Left cardiac atrium (tissue), 4 donors: ENCODE measurements at places on chromosomes 4 and X.
A peak's percentile ranks its signal among the peaks of the same experiment; 100 is the strongest.

DNA sequence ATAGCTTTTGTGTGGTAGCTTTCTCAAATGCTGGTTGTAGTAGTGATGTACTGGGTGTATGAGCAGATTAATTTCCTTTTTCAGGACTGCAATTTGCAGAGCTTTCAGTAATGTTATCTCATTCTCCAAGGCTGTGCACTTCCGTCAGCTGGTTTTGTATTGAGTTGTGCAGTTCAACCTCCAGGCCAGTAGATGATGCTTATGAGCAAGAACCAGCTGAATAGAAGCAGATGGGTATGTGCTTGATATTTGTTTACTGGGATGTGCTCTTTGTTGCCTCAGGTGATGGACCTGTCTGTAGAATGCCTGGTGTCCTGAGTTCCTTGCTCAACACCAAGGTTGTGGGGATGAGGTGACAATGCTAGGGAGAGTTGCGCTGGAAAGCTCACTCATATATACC is 462.8 kb downstream of the PCDH18 start:
- DNase-seq: no peak

GRCh38 chr4:535181-535923 is 36.3 kb downstream of the PIGG start:
- no peak for DNase-seq

DNA sequence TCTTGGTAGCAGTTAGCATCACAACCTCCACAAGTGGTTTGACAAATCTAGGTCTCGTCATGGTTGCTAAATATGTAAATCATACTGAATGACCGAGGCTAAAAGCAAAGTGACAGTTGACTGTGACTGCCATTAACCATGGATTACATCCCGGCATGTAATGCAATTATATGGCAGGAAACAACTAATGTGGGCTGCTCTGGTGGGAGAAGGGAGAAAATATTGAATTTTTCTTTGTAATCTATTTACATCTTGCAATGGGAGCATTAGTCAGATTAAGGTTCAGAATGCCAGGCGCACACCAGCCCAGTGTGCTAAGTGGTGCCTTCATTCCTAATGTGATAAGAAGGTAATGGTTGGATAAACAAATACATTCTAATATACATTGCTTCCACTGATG is 35.8 kb downstream of the UNC5C start:
- no peak for DNase-seq

- no peak for DNase-seq
Measured at GRCh38 chr4:57065730-57066482, 44.3 kb downstream of the IGFBP7 start.

GRCh38 chr4:85452058-85452731 is 22.8 kb upstream of the ARHGAP24 start:
- no peak for DNase-seq

- no peak for DNase-seq
Measured at GRCh38 chr4:54581807-54582206, 76.0 kb upstream of the KIT start.

DNA sequence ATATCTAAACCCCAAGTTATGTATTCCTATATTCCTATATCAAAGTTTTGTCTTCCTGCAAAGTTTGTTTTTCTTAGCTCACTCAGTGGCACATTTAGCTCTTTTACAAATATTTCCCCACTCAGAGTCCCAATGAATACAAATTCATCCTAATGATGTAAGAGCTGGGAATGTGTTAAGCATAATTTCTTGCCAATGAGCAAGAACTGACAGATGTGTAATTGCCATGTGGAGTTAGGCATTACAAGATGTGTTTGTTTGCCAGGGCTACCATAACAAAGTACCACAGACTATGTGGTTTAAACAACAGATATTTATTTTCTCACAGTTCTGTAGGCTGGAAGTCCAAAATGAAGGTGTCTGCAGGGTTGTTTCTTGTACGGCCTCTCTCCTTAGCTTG is 302.1 kb downstream of the KCTD8 start:
- DNase-seq: no peak

- DNase-seq: no peak
Measured at GRCh38 chr4:44927399-44928380, 201.3 kb upstream of the GNPDA2 start.

- no peak for DNase-seq
Measured at GRCh38 chr4:74161666-74162450, 3.9 kb downstream of the MTHFD2L start.

- DNase-seq: no peak
Measured at GRCh38 chrX:122188751-122189150, 995.3 kb upstream of the GRIA3 start.

DNA sequence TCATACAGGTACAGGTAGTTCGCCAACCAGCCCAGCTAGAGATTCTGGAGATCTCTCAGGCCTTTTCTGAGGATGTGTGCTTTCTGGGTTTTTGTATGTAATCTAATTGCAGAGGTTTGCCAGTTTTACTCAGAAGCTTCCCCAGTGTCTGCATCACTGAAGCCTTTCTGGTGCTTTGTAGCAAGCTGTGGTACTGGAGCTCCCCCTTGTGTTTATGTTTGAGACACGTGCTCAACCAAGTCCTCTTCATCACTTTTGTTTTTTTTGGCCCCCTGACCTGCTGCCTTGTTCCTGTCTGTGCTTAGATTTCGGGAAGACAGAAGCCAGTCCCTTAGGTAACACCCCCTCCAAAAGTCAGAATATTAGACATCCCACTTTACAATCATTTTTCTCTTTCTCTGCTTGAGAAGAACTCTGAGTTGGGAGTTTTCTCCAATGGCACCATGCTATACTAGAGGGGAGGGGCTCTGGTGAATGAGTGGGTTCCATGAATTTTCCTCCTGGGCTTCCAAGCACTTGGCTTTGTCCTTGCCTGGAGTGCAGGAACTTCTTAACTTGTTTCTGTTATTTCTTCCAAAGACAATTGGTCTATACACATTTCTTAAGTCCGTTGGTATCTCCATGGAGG is 128.4 kb upstream of the TBC1D9 start:
- DNase-seq: peak; percentile 24

GRCh38 chr4:87895964-87896621 is 63.3 kb downstream of the MEPE start:
- peak; percentile 30 for DNase-seq

GRCh38 chrX:107978707-107979307 is 3.4 kb downstream of the TEX13B start:
- DNase-seq: no peak

GRCh38 chr4:74503580-74503979 is 58.6 kb downstream of the AREG start:
- DNase-seq: no peak

- no peak for DNase-seq
Measured at GRCh38 chr4:24443200-24443599, 141.2 kb downstream of the DHX15 start.

- DNase-seq: no peak
Measured at GRCh38 chr4:171186700-171187099, 626.5 kb upstream of the GALNTL6 start.

DNA sequence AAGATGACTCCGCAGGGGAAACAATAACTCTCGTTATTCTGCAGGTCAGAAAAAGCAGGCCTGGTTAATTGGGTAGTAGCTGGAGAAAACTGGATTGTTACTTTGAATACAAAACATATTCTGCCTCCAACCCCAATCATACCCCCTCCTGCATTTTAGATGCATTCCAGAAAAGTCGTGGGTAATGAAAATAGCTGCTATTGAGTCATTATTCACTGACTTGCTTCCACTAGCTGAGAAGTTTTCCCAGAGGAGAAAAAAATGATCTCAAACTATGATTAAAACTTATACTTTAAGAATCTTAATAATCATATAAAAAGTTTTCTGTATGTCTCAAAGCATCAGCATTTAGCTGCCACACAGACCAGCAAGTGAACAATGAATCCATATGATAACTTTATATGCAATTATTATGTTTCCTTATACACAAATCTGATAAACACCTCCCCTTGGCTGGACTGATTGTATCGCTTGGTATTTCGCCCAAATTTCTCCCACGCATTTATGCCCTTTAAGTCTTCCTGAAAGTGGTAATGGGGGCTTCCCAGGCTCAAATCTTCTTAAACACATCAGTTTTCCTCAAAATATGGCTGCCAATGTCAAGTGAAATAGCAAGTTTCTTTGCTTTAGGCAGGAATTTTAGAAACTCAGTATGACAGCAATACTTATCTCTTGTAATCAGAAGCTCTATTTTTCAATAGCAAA is 181.0 kb downstream of the LDB2 start:
- no peak for DNase-seq

GRCh38 chr4:176077561-176077960 is 11.9 kb downstream of the WDR17 start:
- no peak for DNase-seq

DNA sequence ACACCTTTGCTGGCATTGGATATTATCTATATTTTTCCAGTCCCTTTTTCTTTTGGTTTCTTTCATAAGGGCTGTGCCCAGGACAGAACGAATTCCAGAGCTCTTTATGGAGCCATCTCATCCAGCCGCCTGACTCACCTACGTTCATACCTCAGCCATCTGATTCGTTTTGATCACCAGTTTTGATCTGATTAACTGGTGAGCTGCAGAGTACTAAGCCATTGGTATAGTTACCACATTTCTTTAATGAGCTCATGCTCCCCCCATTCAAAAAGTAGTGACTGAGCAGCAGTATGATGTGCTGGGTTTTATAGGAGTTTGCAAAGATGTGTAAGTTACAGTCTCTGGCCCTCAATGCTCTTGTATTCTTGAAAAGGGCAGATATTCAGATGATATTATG is 43.0 kb upstream of the CDKN2AIP start:
- DNase-seq: no peak

DNA sequence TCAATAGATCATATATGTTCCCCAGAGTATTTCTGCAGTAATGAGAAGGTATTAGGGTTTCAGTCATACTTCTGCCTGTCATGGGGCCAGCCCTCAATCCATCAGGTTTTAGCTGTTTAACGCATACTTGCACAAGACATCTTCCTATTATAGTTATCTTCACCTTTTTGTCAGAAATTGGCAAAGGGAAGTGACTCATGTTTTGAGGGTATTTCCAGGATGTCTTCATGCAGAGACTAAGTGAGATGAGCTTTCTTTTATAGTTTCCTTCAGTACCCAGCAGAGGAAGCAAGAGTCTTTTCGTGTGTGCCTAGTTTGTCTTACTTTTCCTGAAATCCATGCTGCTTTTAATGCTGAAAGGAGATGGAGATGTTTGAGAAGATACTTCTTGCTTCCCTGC is 9.5 kb downstream of the CSTF2 start:
- no peak for DNase-seq

DNA sequence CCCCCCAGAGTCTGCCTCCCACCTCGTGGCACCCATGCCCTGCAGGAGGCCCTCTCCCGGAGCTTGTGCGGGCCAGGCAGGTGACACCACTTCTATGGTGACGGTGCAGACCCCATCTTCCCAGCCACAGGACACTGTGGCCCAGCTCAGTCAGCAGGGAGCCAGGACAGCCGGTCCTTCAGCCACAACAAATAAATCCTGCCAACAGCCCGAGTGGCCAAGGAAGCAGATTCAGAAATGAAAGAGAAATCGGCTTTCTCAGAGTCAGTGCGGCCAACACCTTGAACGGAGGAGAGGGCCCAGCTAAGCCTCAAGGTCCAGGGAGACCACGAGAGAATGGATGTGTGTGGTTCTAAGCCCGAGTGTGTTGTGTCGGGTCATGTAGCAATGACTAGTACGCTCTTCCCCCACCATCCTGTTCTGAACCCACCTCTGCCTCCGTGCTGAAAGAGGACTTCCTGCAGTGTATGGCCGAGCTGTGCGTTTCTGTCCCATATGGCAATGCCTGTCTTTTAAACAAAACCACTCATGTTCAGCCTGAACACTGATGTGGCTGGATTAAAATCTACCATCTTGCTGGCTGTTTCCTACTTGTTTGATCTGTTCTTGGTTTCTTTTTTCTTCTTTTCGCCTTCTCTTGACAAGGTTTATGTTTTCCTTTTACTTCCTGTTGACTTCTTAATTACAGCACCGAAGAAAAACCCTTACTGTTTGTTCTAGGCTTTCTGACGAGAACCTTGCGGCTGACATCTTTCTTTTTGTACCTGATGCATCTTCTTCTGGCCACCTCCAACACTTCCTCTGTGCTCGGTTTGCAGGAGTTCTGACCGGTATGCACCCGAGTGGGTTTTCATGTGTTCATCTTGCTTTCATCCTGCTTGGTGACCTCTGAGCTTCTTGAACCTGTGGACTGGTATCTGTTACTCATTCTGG is 53.1 kb downstream of the GAK start:
- no peak for DNase-seq

- no peak for DNase-seq
Measured at GRCh38 chr4:36041340-36041739, 203.0 kb downstream of the ARAP2 start.

GRCh38 chr4:89715631-89716030 is 121.3 kb downstream of the SNCA start:
- DNase-seq: no peak

- peak; percentile 37 for DNase-seq
Measured at GRCh38 chrX:67544281-67545035, 637 bp downstream of the AR start.

- DNase-seq: no peak
Measured at GRCh38 chrX:32501606-32502005, 709.7 kb downstream of the DMD start.

GRCh38 chr4:51849430-51849829 is 6.5 kb downstream of the DCUN1D4 start:
- DNase-seq: no peak

- no peak for DNase-seq
Measured at GRCh38 chrX:150558424-150558823, 10.0 kb upstream of the MTM1 start.

DNA sequence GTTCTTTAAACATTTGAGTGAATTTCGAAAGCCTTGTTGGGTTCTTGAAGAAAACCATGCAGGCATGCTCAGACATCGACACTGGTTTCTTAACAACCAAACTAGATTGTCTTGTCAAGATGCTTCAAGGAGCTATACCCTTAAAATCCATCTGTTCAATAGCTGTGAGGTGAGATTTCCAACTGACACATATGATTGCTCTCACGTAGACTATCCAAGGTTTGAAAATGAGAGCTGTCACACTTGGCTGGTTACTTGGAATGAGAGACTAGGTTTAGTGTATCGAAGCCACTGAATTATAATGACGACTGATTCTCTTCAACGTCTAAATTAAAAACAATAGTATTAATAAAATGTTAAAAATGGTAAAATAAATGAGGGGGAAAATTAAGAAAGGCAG is 2725.5 kb downstream of the ARAP2 start:
- no peak for DNase-seq

DNA sequence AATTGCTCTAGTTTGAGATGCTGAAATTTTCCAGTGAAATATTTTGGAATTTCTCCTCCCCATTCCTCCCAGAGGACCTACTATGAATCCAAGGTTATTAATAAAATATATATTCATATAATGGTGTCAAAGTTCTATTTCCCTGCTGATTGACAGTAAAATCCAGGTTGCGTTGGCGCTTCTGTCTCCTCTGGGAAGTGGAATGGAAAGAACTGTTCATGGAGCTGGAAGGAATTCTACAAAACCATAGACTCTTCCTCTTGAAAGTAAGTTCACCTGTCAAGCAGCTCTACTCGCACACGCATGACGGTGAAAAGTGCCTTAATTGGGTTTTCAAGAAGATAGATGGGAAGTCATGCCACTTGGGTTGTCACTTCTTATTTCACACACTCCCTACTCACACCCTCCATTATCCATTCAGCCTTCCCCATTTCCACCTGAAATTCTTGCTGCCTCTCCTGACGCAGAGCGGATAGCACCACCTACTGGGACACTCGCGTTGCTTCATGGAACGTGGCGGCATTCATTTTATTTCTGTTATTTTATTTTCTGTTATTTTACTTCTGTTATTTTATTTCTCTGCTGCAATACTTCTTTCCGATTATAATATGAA is 351.6 kb downstream of the NLGN4X start:
- DNase-seq: no peak
